ENCODE measurements at places on chromosomes 13 and 19.

DNA sequence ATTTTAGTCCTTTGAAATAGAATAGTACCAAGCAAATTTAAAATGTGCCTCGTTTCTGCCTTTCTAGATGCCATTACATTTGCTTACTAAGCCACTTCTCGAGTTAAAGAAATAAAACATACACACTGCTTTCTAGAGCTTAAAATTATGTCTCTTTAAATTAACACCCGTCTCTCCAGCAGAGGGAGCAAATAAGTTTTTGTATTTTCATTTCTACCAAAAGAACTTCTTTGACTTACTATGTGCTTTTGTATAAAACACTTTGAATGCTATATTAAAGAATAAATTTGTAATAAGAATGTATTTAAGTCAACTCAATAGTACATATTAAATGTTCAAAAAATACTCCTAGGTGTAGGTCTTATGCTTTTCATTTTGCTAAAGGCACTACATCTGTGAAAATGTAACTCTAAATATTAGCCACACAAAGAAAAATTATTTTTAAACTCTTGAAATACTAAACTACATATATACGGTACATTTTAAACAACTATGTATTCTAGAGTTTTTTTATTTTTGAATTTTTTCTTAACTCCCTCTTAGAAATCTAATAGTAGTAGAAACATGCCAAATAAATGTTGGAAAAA, 269.3 kb upstream of the MIR17HG start:
- DNase-seq, result no peak

GRCh38 chr19:28168557-28168956, 1044.4 kb downstream of the UQCRFS1 start:
- no peak for DNase-seq

- DNase-seq, result no peak
Observed at GRCh38 chr19:45117167-45117594, 24.2 kb downstream of the PPP1R37 start.

DNA sequence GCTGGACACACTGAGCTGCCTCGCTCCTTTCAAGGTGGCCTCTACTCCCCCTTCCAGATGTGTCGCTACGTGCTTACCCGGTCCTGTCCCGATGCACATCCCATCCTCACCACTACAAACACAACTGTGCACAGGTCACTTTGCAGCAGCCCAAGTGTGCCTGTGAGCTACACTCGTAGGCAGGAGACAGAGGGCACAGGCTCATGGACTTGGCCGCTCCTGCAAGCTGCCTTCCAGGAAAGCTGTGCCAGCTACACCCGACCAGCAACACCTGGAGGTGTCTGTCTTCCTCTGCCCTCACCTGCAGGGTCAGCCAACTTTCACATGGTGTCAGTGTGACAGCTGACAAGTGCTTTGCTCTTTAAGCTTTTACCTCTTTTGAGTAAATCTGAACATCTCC, 15.4 kb downstream of the CARS2 start:
- no peak for DNase-seq

DNA sequence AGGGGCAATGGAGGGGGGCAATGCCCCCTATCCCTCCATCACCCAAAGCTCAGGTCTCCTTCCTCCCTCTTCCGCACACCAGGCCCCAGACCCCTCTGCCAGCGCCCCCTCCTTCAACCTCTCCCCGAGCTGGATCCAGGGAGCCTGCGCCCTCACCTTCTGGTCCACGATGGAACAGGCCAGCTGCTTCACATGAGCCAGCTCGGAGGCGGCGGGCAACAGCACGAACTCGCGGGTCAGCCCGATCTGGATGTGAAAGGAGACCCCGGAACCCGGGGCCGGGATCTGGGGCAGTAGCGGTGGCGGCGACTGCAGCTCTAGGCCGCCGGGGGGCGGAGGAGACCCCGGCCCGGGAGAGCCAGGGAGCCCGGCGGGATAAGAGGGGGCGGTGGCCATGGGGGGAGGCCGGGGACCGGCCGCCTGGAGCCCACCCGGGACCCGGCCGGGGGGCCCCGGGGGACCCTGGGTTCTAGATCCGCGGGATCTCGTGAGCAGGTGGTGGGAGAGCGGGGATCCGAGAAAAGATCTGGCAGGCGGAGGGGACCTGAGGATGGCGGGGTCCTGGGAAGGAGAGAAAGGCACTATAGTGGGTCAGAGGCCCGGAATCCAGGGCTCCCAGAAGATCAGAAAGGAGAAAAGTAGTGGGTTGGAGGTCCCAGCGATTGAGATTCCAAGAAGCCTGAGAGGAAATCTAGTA, 791 bp downstream of the PRKD2 start:
- DNase-seq, result no peak

GRCh38 chr19:35090506-35091214, 25.0 kb upstream of the FXYD3 start:
- DNase-seq, result no peak

DNA sequence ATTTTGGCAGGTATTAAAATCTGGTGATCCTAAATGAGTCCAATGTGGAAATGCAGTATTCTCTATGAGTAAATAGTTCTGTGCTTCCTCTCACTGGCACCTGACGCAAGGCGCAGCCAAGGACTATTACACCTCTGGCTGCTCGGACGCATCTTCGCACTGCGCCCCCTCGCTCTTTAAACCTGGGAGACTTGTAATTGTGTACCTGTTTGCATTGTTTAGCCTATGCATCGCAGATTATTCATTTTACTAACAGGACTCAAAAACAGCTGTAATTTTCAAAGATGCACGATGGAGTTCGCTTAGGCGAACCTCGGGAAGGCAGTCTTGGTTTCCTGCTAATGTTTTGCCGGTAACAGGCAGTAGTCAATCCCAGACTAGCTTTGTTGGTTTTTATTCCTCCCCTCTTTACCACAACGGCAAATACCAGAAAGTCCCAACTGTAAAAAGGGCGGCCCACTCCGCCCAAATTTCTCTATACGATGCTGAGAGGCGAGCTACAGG, 113.2 kb downstream of the KCNRG start:
- DNase-seq, result no peak

- DNase-seq, result no peak
Observed at GRCh38 chr13:98746968-98747367, 5.5 kb downstream of the SLC15A1 start.

DNA sequence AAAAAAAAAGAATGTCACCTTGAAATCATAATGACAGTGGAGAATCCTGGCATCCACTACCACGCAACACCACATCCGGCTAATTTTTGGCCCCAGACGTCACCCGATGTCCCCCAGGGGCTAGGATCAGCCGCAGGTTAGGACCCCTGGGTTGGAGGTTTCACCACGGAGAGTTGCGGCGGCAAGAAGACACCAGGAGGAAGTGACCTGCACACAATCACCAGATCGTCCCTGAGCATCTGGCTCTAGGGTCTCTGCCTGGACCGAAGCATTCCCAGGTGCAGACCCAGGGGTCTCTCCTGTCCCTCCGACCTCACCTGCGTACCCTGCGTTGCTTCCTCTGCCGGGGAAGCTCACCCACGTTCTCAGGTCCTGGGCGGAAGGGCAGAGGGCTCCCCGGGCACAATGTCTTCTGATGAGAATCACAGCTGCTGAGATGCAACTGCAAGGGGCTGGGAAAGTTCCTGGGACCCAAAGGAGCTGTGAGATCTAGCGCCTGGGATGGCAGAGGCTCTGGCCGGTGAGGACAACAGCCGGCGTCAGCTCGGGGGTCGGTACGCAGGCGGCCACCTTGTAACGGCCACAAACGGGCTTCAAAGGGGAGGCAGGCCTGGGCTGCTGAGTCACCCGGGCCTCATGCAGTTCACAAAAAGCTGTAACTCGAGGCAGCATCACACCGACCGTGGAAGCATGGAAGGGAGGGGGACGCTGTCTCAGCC, 111.2 kb downstream of the GADD45B start:
- DNase-seq, result no peak
